Activated CD8-positive, alpha-beta memory T cell treated with anti-CD3 and anti-CD28 coated beads, Interleukin-2, amount 50 U/mL, for 4 hours (primary cell): ENCODE measurements at places on chromosomes 4 and X.
A peak's percentile ranks its signal among the peaks of the same experiment; 100 is the strongest.

DNA sequence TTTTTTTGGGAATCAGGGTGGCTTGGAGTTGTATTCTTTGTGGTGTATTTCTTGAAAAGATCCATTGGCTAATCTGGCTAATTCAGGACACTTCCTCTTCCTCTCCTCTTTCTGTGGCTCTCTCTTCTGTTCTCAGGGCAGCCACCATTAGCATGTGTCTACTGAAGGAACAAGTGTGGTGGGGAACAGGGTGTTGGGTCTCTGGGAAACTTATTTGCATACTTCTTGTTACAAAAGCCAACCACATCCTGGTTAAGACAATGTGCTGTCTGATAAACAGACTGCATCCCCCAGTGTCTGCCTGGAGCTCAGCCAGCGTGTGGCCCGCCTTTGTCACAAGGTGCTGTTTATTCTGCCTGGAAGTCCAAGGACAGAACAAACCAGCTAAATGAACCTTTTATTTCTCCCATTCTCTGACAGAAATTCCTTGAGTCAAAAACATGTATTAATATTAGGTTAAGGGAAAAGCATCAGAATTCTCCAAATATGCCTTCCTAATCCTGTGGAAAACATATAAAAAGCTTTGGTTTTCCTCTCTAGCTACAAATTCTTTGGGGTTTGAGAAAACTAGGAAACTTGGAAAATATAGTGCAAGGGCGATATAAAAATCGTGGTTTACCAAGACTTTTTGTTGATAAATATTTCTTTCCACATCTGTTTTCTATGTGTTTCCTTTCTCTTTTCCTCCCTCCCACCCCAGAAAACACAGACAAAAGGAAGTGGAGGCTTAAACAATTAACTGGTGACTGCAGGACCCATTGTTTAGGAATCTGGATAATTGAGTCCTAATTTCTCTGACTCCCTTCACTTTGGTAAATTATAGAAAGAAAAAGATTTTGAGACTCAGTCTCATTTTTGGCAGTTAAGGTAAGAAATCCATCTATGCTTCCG lies 203.6 kb downstream of the SPRY1 start:
- DNase-seq: peak; percentile 58

DNA sequence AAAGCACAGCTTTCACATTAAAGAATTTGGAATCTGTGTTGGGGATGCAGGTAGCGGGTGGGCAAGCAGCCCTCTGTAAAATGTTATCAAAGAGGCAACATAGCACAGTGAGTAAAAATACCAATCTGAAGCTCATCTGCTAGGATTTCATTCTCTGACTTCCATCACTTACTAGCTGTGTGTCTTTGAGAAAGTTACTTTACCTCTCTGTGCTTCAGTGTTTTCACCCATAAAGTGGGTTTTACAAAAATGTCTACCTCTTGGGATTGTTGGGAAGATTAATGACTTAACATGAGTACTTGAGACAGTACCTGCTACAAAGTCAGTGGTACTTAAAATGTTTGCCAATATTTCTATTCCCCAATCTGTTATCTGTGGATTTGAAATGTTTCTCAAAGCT lies 7.9 kb upstream of the DCUN1D4 start:
- DNase-seq: no peak

GRCh38 chr4:84632092-84632491 lies 49.2 kb downstream of the CDS1 start:
- DNase-seq: no peak

- no peak for DNase-seq
Measured at GRCh38 chr4:25096251-25096980, 63.8 kb downstream of the SEPSECS start.

GRCh38 chrX:103073467-103073866 lies 9.5 kb upstream of the BEX1 start:
- no peak for DNase-seq

DNA sequence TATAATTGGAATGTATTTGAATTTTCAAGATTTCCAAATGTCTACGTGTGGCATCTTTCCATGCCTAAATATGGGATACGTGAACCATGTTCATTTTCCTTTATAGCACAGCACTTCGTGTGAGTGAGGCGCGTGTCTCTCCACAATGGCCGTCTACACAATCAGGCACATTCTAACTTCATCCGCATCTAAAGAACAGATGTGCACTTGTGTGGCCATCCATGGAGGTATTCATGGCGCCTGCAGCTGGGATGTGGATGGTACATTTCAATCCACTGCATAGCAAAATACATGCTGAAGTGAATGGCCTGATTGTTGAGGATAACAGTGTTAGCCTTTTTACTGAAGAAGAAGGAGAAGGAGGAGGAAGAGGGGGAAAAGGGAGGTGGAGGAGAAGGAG lies 34.5 kb upstream of the TRIM2 start:
- no peak for DNase-seq

DNA sequence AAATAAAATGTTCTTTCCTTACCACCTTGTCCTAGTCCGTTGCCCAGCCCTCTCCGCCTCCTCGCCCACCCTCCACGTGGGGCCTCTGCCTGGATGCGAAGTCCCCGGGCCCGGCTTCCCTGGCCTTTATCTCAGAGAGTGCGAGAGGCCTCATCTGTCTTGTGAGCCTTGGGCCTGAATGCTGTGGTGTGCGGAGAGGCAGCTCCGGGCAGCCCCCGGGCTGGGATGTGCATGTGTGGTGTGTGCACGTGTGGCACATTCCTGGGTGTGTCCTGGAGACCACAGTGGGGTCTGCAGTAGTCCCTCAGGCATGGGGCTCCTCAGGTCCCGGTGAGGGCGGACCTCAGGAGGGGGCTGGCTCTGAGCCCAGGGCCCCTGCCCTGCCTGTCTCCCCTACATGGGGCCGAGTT lies 31.4 kb downstream of the DOK7 start:
- DNase-seq: no peak

DNA sequence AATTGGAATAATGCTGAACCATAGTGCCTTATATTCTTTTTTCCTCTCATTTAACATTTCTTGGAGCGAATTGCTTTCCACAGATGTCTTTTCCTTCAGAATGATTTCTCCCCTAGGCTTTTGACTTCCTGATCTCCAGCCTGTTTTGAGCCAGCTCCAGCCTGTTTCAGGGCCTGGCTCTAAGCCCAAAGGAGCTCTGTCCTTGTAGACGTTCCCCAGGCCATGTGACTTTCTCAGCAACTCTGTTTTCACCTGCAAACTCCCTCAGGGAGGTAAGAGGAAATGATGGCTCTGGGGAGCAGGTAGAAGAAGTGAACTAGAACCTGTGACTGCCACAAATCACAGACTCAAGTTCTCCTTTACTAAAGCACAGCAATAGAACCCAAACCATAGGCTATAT lies 89.1 kb downstream of the AKAP4 start:
- DNase-seq: no peak

- no peak for DNase-seq
Measured at GRCh38 chr4:155468282-155468681, 91.5 kb upstream of the MAP9 start.

GRCh38 chr4:144739511-144740033 lies 93.6 kb downstream of the HHIP start:
- DNase-seq: no peak

DNA sequence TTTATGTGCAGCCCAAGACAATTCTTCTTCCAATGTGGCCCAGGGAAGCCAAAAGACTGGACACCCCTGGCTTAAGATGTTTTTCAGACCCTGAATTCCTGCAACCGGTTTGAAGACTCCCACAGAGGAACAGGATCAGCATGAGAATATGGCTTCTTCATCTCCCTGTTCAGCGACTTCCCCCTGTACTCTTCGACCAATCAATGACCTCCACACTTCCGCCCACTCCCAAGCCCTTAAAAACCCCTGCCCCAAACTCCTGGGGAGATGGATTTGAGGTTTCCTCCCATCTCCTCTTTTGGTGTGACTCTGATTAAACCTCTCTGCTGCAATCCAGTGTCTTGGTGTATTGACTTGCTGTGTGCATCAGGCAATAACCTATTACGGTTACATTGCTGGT lies 344.4 kb downstream of the NR3C2 start:
- no peak for DNase-seq

DNA sequence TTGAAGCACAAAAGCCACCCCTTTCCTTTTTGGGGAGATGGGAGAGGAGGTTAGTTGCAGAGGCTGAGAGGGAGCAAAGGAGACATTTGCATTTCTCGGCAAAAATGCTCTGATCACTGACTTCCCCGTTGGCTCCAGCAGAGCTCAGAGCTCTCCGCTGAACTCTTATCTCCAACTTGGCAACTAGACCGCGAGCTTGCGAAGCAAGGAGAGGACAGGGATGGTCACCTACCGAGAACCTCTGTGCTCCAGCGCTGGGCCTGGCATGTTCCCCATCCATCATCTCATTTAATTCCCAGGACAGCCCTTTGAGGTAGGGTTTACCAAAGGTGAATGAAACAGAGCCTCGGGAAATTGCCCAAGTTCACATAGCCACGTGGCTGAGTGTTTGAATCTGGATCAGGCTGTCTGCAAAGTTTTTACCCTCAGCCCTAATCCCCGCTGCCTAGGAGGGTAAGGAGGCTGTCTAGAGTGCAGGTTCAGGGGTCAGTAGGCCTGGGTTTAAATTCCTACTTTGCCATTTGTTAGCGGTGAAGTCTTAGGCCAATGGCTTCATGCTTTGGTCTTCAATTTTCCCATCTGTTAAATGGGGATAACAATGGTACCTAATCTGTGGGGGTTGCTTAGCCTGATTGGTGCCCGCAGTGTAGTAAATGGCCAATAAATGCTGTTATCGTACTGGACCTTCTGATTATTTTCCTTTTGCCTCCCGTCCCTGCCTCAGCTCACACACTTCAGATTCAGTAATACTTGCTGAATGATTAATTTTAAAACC lies 3.8 kb upstream of the CITED1 start:
- no peak for DNase-seq

GRCh38 chr4:99855678-99856077 lies 38.5 kb downstream of the LAMTOR3 start:
- no peak for DNase-seq

GRCh38 chr4:163493643-163494359 lies 689 bp upstream of the TMA16 start:
- no peak for DNase-seq
